Ureter (tissue), 1 donor: ENCODE measurements at places on chromosomes 7 and 10. TPM values are rescaled to one million over a fixed set of nuclear protein-coding genes. Genes with fewer than 3 reads are reported as not detected.

DNA sequence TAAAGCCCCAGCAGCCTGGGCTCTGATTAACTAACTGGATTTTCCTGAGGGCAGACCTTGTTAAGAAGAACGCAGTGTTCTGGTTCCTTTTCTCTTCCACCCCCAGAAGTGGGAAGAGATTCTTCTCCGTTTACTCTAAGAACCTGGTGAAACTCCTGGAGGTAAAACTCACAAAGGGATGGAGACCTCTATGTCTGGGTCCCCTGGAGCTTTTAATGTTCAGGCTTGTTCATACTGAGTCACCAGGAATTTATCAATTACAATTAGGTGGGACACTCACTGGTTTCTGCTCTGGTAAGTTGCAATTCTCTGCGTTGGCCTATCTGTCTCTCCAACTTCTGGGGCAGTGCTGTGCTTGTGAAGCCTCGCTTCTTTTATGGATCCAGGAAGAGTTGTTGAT is 73.3 kb upstream of the CACNB2 start:
- no peak for DNase-seq

- no peak for DNase-seq
These were observed 50.7 kb downstream of the PDGFA start for GRCh38 chr7:468681-469562.

DNA sequence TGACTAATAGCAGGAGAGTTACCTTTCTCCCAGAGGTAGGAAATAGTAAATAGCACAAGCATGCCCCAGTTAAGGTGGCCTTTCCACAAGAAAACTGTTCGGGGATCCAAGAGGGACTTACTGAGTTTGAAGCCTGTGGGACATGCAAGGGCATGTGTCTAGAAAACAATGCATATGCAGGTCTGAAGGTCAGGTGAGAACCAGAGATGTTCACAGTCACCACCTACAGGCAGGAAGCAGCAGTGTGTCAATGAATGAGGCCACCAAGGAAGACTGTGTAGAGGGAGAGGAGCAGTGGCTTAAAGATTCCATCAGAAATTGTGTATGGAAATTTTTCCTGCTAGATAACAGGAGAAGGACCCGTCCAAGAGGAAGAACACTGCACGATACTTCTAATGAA is 66.0 kb downstream of the CALD1 start:
- DNase-seq = no peak

DNA sequence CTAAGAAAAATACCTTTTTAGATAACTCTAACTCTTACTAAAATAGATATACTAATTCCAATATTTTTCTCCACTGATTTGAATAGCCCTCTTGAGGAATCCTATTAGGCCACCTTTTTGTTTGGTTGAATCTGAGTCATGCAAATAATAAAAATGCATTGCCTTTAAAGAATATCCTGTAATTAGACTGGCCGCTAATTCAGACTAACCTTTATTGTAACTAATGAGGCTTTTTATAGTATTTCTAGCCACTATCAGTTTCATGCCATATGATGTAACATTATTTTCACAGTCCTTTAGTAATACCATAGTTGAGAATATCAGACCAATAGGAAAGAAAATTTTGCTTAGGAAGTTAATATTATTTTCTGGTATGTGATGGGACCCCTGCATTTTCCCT is 90.1 kb downstream of the CREB5 start:
- no peak for DNase-seq

DNA sequence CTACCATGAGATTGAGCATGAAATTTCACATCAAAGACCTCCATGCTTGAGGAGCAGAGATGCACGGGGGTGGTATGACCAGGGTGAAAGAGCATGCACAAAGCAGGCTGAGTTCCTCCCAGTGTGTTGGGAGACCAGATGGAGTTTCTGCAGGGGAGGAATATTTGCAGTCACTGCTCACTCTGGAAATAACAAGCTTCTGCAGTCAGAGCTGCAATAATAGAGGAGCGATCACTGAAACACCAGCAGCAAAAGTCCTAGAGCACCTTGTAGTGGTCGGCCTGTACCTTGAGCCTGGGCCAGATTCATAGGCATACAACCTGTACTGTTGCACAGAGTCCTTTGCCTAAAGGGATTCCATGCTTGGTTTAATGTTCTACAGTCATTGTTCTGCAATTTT is 184.5 kb upstream of the SP8 start:
- DNase-seq = no peak

- DNase-seq = no peak
These were observed 69.6 kb downstream of the AKAP9 start for GRCh38 chr7:92010215-92010614.

GRCh38 chr7:83562960-83563359 is 86.0 kb downstream of the SEMA3E start:
- DNase-seq = no peak

- no peak for DNase-seq
These were observed 411.0 kb downstream of the PTPRN2 start for GRCh38 chr7:158176561-158177173.

GRCh38 chr7:109868215-109868860 is 1222.6 kb upstream of the LRRN3 start:
- no peak for DNase-seq

DNA sequence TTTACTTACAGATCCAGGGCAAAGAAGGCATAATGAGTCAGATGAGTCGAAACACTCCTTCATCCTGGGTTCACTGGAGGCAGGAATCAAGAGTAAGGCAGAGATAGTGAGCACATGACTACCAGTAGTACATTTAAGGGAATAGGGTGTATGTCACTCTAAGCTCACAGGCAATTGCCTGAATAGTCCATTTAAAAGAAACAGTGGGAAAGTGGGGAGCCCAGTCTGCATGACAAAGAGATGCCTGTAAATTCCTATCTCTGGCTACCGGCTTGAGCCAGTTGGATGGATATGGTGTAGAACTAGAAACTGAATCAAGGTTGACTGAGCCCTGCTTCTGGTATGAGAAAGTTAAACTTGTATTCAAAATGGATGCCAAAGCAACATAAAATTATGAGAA is 861.5 kb upstream of the ZWINT start:
- DNase-seq = no peak

- no peak for DNase-seq
These were observed 8.9 kb downstream of the CDK14 start for GRCh38 chr7:90605055-90605454.

DNA sequence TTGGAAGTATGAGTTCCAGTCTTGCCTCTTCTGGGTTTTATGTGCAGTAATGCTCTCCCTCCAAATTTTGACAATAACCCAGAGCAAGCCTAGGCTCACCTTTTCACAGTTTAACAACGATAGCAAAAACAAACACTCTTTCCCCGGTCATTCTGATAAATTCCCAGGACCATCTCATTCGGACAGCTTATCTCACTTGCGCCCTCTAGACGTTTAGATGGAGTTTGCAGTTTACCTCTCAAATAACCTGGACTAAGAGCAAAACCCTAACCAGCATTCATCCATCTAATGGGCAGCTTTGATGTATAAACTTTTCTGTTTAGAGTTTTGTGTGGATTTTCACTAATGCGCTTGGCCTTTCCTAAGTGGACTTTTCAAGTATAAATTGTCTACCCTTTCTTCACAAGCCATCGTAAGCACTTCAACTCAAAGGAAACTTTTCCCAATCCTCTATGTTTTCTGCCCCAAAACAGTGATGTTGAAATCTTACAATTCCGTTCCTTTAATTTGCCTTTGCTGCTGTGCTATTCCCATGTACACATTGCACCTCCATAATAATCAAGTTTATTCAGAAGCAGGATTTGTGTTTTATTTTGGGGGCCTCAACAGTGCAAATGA is 114.9 kb downstream of the HDAC9 start:
- no peak for DNase-seq

DNA sequence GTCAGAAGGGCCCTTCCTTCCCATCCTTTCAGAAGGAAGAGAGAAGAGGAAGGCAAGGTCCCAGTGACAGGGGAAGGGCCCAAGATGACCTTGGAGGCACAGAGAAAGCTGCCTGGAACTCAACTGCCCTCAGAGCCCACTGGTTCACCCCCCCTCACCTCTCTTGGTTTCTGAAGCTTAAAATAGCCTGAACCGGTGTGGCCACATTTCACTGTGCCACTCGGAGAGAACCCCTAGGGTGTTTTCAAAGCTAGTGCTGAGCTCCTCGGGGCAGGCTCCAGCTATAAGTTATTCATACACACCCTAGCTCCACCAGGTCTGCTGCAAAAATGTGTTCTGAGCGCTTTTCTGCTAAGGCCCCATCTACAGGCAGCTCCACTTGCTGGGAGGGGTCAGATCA is 60.9 kb upstream of the ADRB1 start:
- DNase-seq = peak; percentile 59

DNA sequence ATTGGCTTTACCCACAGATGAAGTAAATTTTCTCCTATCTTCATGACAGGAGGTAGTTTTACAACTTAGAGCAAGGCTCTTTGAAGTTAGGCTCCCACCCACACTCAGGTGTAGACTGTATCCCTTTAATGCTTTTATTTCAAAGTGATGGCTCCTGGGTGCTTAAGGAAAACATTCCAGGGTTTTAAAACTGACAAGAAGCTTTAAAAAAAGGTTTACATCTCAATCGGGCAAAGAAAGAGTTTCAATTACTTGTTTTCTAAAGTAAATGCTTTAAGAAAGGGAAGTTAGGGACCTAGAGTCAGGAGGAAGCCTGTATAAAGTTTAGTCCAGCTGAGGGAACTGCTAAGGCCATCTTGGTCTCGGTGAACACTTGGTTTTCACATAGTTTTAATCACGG is 1153.8 kb upstream of the C7orf33 start:
- no peak for DNase-seq

GRCh38 chr7:84536271-84536870 is 341.8 kb upstream of the SEMA3A start:
- DNase-seq = no peak

DNA sequence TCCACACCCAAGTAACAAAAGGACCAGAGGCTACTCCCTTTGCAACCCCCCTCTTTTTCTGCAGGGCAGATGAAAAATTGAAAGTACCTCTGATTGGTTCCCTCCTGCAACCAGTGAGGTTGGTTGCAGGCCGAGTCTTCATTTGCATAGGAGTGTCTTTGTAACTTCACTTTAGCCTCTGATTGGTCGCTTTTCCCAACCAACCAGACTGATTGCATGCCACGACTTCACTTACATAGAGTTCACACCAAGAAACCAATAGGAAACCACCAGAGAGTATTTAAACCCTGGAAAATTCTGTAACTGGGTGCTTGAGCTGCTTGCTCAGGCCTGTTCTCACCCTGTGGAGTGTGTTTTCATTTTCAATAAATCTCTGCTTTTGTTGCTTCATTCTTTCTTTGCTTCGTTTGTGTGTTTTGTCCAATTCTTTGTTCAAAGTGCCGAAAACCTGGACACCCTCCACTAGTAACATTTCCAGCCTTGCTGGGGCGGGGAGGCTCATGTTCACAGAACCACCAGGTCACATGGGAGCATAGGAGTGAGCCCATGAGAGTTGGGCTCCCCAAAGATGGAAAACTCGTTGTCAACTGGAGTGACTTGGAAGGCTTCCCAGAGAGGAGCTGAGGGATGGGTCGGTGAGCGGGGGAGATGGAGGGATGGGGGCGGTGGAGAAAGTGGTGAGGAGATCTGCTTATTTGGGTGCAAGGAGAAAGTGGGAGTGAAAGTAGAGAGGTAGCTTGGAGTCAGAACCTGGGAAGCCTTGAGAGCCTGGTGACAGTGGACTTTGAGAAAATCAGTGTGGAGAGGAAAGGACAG is 223.6 kb downstream of the GFRA1 start:
- DNase-seq = no peak

DNA sequence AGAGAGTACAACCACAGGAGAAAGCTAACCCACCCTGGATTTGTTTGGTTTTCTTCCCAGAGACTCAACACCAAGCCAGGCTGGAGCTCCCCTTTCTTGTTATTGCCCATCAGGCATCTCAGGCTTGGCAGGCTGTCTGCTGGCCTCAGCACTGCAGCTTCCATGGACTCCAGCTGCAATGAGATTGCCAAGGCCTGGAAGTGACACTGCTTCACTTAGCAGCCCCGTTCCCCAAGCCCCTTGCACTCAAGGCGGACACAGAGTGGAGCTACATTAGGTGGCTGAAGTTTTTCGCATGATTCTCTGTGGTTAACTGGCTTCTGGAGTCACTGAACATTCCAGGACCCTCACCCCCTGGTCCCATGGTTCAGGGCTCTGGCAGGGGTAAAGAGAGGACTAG is 163.1 kb upstream of the GDF10 start:
- DNase-seq = no peak

GRCh38 chr7:131151034-131151433 is 176.6 kb upstream of the MKLN1 start:
- no peak for DNase-seq

DNA sequence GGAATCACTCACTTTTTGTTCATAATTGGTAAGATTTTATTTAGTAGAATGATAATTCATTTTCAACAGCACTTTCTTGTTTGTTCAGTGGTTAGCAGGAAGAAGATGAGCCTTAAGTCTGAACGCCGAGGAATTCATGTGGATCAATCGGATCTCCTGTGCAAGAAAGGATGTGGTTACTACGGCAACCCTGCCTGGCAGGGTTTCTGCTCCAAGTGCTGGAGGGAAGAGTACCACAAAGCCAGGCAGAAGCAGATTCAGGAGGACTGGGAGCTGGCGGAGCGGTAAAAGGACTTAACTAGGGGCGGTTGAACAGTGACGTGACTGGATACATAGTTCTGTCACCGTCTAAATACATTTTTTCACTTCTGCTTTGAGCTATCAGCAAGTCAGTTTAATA is 31.3 kb downstream of the RABGEF1 start:
- DNase-seq = no peak

DNA sequence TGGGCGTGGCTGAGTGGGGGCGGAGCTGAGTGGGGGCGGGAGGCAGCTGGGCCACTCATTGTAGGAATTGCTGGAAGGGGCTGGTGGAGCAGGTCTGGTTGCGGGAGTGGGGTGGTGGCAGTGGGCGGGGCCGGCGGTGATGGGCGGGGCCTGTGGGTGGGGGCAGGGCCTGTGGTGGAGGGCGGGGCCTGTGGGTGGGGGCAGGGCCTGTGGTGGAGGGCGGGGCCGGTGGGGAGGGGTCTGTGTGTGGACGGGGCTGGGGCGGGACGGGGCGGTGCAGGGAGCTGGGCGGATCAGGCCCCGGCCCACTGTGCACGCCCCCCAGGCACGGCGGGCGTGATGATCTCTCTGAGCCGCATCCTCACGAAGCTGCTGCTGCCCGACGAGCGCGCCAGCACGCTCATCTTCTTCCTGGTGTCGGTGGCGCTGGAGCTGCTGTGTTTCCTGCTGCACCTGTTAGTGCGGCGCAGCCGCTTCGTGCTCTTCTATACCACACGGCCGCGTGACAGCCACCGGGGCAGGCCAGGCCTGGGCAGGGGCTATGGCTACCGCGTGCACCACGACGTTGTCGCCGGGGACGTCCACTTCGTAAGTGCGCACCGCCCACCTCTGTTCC is 14.0 kb downstream of the SLC29A4 start:
- DNase-seq = no peak

GRCh38 chr10:119285495-119286267 is 78.3 kb downstream of the GRK5 start:
- no peak for DNase-seq

GRCh38 chr10:126373972-126374371 is 14.3 kb downstream of the ADAM12 start:
- no peak for DNase-seq

GRCh38 chr10:92727141-92727540 is 37.4 kb downstream of the HHEX start:
- DNase-seq = no peak

GRCh38 chr7:12926206-12926605 is 238.8 kb downstream of the ARL4A start:
- DNase-seq = no peak

Gene HOXA6
- total RNA-seq = 8.5 TPM

Gene GPR37
- total RNA-seq = 1.6 TPM

Gene CTTNBP2
- 16.6 TPM for total RNA-seq

Gene OR6V1
- not detected for total RNA-seq

Gene C10orf53
- not detected for total RNA-seq

Gene PIP
- total RNA-seq = not detected

Gene ERVW-1
- total RNA-seq = not detected

Gene CYP2C8
- total RNA-seq = 1.6 TPM

Gene CHN2
- 34.2 TPM for total RNA-seq

Gene ACSM6
- total RNA-seq = 1.8 TPM

Gene OR2A12
- total RNA-seq = not detected

Gene CPA2
- total RNA-seq = not detected
